Activated CD8-positive, alpha-beta memory T cell treated with anti-CD3 and anti-CD28 coated beads, Interleukin-2, amount 10 ng/mL, durations not matched to agents 7 days and 5 days (primary cell): ENCODE measurements at places on chromosomes 2 and 18. TPM values are rescaled to one million over a fixed set of nuclear protein-coding genes. Genes with fewer than 3 reads are reported as not detected.

Gene SPOPL
- 15.2 TPM for total RNA-seq

Gene SLC11A1
- total RNA-seq, result 0.35 TPM

Gene AAMP
- total RNA-seq, result 61.4 TPM

Gene UGT1A1
- total RNA-seq, result not detected

Gene UGT1A4
- not detected for total RNA-seq

Gene ALPG
- not detected for total RNA-seq

Gene GPR39
- not detected for total RNA-seq

Gene NEURL3
- total RNA-seq, result 0.52 TPM

Gene RNASEH1
- 26.3 TPM for total RNA-seq

Gene TMEM178A
- not detected for total RNA-seq

DNA sequence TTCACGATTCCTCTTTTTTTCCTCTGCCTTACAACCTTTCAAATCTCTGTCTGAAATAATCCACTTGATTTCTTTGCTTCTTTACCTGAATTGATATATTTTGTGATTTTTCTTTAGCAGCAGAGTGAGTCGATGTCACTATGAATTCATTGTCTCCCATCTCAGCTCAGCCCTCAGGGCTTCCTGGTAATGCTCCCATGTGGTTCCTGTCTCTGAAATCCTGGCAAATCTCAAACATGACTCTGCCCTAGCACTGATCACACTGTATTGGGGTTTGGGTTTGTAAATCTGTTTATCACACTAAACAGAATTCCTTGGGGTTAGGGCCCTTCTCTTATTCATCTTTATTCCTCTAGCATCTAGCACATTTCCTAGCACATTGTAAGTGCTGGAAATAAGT lies 43.0 kb upstream of the MSTN start:
- peaks cover 30% of the 10 kb centered on the region for H3K27me3 ChIP-seq
- DNase-seq, result no peak
- H3K4me3 ChIP-seq, result no peak overlapping the region

- H3K36me3 ChIP-seq, result peaks cover 29% of the 10 kb centered on the region
- H3K27ac ChIP-seq, result peak within 1 kb of the TSS; percentile 99
These were observed at the start of gene MRPL33 for GRCh38 chr2:27771548-27772335. TSS of gene MRPL33 (plus strand) at chr2:27771719. CDS start at chr2:27771778, 59 bp downstream.

- no peaks in the 10 kb centered on the region for H3K36me3 ChIP-seq
- no peaks in the 10 kb centered on the region for H3K27me3 ChIP-seq
- no peak overlapping the region for H3K4me3 ChIP-seq
These were observed 124.9 kb upstream of the PXDN start for GRCh38 chr2:1869248-1869647.

GRCh38 chr2:125224830-125225229 lies 1199.7 kb downstream of the CNTNAP5 start:
- no peaks in the 10 kb centered on the region for H3K27me3 ChIP-seq
- no peaks in the 10 kb centered on the region for H3K36me3 ChIP-seq
- no peak overlapping the region for H3K27ac ChIP-seq
- no peak for DNase-seq
- no peak overlapping the region for H3K4me3 ChIP-seq

DNA sequence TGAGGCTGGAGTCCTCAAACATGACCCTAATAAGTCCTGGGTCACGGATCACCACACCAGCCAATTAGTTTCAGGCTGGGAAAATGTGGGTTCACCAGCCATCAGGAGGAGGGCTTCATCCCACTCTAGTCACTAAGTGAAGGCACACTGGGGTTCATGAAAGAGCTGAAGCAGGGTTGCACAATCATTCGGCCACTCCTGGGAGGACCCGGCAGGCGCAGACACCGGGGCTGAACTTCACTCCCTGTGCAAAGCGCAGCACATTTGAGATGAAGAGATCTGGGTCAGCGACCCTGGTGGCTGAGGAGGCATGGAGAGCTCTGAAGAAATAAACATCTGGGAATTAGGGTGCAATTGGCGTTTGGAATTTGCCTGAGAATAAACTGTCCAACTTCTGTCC lies 684.4 kb upstream of the SALL3 start:
- no peak for DNase-seq
- no peak overlapping the region for H3K27ac ChIP-seq
- H3K36me3 ChIP-seq, result no peaks in the 10 kb centered on the region
- H3K27me3 ChIP-seq, result no peaks in the 10 kb centered on the region
- no peaks in the 10 kb centered on the region for H3K4me1 ChIP-seq

DNA sequence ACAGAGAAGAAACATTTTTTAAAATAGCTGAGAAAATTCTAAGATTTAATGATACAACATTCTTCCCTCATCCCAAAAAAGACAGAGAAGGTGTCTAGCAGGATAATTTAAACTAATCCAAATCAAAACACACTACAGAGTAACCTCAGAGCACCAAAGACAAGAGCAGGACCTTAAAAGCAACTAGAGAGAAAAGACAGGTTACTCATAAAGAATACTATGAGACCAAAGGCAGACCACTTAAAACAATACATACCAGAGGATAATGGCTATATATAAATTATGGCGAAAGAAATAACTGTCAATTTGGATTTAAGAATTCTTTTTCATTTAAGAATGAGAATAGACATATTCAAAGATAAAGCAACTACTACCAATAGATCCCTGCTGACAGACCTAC lies 40.0 kb downstream of the HDLBP start:
- H3K36me3 ChIP-seq, result peaks cover 29% of the 10 kb centered on the region
- no peaks in the 10 kb centered on the region for H3K27me3 ChIP-seq
- DNase-seq, result no peak
- H3K27ac ChIP-seq, result no peak overlapping the region
- H3K4me3 ChIP-seq, result no peak overlapping the region

DNA sequence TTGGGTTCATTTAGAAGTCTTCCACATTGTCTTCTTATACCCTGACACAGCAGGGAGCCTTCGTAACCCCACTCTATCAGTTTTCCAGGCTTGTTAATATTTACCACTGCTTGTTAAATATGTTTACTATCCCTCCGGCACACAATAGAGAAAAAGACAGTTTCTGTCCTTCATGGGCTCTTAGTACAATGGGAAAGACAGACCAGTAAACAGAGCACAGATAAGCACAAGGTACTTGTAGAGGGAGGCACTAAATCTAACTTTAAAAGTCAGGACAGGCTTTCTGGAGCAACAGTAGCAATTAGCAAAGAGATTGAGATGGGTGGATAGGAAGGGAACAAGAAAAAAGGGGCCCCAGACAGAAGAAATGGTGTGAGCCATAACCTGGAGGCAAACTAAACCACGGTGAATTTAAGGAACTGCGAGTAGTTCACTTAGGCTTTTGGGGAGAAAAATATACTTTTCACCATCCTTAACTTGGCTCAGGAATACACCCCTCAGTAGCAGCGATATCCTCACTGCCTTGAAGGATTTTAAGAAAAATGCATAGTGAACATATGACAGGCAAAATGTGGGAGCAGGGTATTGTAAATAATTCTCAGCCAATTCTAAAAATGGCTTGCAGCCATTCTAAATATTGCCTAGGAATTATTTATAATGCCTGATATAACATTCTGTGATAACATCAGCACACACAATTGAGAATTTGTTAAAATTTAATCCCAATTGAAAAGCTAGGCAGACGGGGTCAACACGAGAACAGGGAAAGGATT lies 383.7 kb downstream of the CDH2 start:
- no peak overlapping the region for H3K4me3 ChIP-seq
- DNase-seq, result no peak
- H3K36me3 ChIP-seq, result no peaks in the 10 kb centered on the region
- H3K27me3 ChIP-seq, result no peaks in the 10 kb centered on the region
- no peak overlapping the region for H3K27ac ChIP-seq

- H3K4me3 ChIP-seq, result no peak overlapping the region
- no peak for DNase-seq
- peaks cover 26% of the 10 kb centered on the region for H3K27me3 ChIP-seq
- no peaks in the 10 kb centered on the region for H3K4me1 ChIP-seq
- H3K36me3 ChIP-seq, result no peaks in the 10 kb centered on the region
These were observed 1.1 kb downstream of the PID1 start for GRCh38 chr2:229269941-229270340.

GRCh38 chr2:182543741-182544525 lies 117.1 kb upstream of the PDE1A start:
- peaks cover 2% of the 10 kb centered on the region for H3K4me1 ChIP-seq
- no peaks in the 10 kb centered on the region for H3K36me3 ChIP-seq
- H3K4me3 ChIP-seq, result no peak overlapping the region
- DNase-seq, result no peak

DNA sequence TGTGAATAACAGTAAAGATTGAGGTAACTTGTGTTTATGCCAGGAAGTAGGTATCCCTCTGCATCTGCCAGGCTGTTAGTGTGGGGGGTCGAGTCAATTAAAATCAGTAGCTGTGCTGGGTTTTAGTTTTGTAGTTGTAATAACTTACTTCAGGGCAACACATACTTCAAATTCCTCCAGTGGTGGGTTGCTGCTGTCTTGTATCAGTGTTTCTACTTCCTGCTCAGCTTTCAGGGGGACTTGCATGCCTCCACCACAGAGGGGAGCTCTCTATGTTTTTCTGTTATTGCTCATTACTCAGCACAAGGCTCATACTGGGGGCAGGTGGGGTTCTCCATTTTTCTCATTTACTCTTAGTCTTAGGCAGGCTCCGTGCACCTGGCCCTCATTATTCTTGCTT lies 136.8 kb downstream of the CAPN13 start:
- no peak overlapping the region for H3K4me3 ChIP-seq
- DNase-seq, result no peak
- H3K27me3 ChIP-seq, result peaks cover 15% of the 10 kb centered on the region
- H3K4me1 ChIP-seq, result no peaks in the 10 kb centered on the region
- peaks cover 12% of the 10 kb centered on the region for H3K36me3 ChIP-seq

GRCh38 chr2:226575928-226576327 lies 223.7 kb downstream of the IRS1 start:
- DNase-seq, result no peak
- H3K27ac ChIP-seq, result no peak overlapping the region
- H3K36me3 ChIP-seq, result no peaks in the 10 kb centered on the region
- H3K4me3 ChIP-seq, result no peak overlapping the region

- peaks cover 5% of the 10 kb centered on the region for H3K36me3 ChIP-seq
- peaks cover 11% of the 10 kb centered on the region for H3K4me1 ChIP-seq
- no peaks in the 10 kb centered on the region for H3K27me3 ChIP-seq
- H3K27ac ChIP-seq, result no peak overlapping the region
- H3K4me3 ChIP-seq, result no peak overlapping the region
These were observed 27.7 kb downstream of the NFATC1 start for GRCh38 chr18:79423211-79424007.

- peaks cover 45% of the 10 kb centered on the region for H3K4me1 ChIP-seq
- H3K27me3 ChIP-seq, result peaks cover 19% of the 10 kb centered on the region
These were observed 20.0 kb upstream of the ITGB6 start for GRCh38 chr2:160220026-160220425.
